Naive B cell (primary cell): ENCODE measurements at places on chromosomes 12 and 14. TPM values are rescaled to one million over a fixed set of nuclear protein-coding genes. Genes with fewer than 3 reads are reported as not detected.
A peak's percentile ranks its signal among the peaks of the same experiment; 100 is the strongest.

DNA sequence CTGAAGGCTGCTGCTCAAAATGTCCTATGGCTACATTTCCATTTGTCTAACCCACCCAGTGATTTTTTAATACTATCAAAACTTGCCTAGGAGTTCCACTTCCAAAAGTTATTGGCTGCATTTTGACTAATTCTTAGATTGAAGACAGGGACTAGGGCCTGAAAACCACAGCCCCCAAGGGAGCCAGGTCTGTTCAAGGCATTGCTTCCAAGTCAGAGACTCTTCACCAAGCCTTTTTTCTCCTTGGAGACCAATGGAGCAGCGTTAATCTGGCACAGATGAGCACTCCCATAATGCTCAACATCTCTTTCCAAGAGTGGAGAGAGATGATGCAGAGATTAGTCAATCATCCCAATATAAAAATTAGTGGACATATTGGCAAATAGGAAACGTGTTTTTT, 112.5 kb upstream of the HIF1A start:
- DNase-seq, result no peak

DNA sequence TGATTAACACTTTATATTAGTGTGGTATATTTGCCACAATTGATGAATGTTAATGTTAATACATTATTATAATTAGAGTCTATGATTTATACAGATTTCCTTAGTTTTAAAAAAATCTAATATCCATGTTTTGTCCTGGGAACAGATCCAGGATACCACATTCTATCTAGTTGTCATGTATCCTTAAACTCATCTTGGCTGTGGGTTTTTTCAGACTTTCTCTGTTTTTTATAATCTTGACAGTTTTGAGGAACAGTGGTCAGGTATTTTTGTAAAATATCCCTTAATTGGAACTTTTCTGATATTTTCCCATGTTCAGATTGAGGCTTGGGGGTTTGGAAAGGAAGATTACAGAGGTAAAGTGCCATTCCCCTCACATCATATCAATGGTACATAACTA, 104.1 kb downstream of the LMNTD1 start:
- DNase-seq, result no peak

CRIP2 gene
- polyA plus RNA-seq, result 15.1 TPM

DNA sequence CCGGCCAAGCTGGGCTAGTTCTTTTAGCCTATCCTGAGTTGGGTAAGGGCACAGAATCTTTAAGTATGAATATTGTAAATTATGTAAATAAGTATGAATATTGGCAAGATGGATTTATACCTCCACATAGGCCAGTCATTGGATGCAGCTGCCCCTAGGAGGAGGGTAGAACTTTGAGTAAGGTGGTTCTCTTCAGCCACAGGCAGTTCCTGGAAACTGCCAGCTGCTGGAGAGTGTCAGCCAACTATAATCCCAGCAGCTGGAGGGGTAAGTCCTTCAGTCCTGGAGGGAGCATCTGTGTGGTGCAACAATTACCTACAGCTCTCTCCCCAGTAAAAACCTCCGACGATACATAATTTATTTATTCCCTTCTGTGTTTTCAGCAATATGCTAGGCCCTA, 65.8 kb upstream of the TMPO start:
- no peak for DNase-seq

- no peak for DNase-seq
These were observed 61.9 kb downstream of the SLC41A2 start for GRCh38 chr12:104896146-104896545.

DNA sequence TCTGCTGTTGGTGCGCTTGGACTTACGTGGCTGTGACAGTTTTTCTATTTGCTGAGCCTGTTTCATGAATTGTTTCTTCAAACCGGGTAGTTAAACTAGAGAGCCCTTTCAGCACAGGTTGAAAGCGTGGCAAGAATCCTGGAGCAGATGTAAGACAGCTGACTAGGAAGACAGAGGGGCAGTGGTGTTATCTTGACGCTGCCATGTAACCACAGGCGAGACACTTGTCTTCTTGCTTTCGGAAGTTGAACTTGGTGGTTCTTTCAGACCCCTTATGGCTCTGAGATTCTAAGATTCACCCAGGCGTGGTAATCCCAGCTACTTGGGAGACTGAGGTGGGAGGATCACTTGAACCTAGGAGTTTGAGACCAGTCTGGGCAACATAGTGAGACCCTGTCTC, 4.3 kb downstream of the EMP1 start:
- no peak for DNase-seq

DNA sequence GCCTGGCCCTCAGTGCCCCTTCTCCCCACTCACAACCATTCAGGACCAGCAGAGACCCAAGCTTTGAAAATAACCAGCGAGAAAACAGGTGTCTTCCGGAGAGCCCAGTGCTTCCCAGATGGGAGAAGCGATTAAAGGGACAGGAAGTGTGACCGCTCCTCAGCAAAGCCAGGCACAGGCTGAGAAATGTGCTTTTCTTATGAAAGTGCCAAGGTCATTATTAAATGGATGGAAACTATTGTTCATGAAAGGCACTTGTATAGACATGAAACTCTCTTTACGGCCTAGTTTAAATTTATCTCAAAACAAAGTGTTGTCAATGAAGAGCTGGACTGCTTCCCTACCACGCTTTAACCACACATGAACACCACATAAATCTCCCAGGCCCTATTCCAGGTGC, 210.4 kb downstream of the SPTSSA start:
- no peak for DNase-seq

- DNase-seq, result peak; percentile 82
These were observed 7.0 kb upstream of the UBC start for GRCh38 chr12:124921200-124922031.

GRCh38 chr12:108853981-108854446, 3.4 kb downstream of the SSH1 start:
- DNase-seq, result no peak

SYNDIG1L gene
- polyA plus RNA-seq, result not detected
